Activated T-cell treated with anti-CD3 and anti-CD28 coated beads, Interleukin-2, amount 50 U/mL, for 4 hours (primary cell): ENCODE measurements at places on chromosomes 11 and 22. TPM values are rescaled to one million over a fixed set of nuclear protein-coding genes. Genes with fewer than 3 reads are reported as not detected.

The GPHA2 gene
- total RNA-seq = not detected

GRCh38 chr11:77580712-77581337, 8.9 kb upstream of the AQP11 start:
- DNase-seq = no peak

GRCh38 chr22:17563936-17564391, 666 bp downstream of the SLC25A18 start:
- DNase-seq = no peak

The FAM118B gene
- 15.9 TPM for total RNA-seq

DNA sequence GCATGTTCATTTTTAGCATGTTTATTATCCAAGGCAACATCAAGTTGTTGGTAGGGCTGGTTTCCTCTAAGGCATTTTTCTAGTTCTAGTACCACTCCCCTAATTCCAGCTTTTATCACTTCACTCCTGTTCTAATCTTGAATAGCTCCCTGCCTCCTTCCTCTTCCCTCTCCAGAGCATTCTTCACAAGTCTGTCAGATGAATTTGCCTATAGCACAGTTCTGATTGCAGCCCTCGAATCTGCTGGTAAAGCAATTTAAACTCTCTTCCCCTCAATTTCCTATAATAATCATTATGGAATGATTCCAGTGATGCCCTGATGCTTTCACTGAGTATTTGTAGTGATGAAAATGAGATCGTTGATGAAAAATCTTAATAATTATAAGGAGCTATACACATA, 43.3 kb downstream of the CLMP start:
- no peak for DNase-seq

DNA sequence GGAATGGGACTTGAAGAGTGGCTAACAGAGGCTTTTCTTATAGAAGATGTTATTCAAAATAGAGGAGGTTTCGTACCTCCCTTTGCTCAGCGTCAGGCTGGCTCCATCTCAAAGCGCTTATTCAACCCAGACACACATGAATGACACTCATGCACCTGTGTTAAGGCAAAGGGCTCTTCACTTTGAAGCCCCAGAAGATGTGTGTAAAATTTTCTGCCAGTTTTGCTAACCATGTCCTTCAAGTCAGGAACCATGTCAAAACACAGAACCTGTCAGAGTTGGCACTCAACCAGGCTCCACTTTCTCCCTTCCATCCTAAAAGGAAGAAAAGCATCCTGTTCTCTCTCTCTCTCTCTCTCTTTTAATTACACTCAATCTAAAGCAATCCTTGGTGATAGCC, 352.8 kb upstream of the NARS2 start:
- DNase-seq = no peak

DNA sequence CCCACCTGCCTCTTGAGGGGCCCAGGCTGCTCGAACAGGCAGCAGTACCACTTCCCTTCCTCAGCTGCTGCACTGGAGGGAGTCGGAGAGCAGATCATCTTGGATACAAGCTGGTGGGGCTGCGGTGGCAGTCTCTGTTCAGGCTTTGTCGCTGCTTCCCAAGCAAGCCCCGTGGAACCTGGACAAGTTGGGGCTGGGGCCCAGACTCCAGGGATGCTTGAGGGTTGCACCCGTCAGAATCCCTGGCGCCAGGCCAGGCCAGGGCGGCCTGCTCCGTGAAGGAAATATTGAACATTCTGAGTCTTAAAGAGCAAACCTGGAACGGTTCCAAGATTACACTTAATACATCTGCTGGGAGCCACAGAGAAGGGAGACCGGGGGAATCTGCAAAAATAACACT, 310.1 kb upstream of the SORL1-AS1 start:
- no peak for DNase-seq

DNA sequence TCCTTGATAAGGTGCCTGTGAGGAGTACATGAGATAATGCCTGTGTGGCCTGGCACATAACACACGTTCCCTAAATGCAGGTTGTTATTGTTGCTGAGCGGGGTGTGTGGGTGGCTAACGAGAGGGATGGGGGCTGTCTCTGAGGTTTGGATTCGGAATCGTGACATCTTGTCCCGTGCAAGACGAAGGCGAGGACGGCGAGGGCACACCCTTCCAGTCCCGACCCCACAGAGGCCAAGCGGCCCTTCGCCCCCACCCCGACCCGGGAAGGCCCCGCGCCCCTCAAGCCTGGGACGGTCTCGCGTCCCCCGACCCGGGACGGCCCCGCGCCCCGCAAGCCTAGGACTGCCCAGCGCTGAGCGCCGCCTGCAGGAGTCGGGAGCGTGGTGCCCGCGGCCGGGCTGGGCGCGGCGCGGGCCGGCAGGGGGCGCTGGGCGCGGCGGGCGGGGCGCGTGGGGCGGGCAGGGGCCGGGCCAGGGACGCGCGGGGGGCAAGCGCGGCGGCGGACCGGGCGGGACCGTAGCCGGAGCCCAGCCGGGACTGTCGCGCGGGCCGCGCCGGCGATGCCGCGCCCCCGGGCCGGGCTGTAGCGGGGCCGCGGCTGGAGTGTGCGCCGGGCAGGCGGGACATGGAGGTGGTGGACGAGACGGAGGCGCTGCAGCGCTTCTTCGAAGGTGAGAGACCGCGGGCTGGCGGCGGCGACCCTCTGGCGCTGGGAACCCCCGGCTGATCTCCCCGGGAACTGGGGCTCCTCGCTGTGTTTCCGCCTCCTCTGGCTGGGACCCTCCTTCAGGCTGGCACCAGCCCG, at the start of gene MYRF:
Gene MYRF (plus strand): TSS at position 520 of the 808 bp plus-strand sequence. CDS start 109 bp downstream, at position 629.
- DNase-seq = peak; percentile 47

- no peak for DNase-seq
These were observed 10.1 kb upstream of the SCN2B start for GRCh38 chr11:118186346-118187107.

The GGT1 gene
- total RNA-seq = 27.2 TPM

DNA sequence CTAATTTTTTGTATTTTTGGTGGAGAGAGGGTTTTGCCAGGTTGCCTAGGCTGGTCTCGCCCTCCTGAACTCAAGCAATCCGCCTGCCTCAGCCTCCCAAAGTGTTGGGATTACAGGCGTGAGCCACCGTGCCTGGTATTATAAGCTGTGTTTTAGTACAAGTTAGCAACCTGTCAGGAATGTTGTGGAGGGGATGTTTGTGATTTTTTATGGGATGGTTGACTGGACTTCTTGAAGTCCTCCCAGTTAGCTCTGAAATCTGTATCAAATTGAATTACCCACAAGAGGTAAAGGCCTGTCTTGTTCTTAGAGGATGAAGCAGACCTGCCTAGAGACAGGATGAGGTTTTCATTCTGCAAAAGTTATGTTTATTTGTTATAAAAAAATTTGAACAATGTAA, 34.1 kb upstream of the IL18BP start:
- DNase-seq = no peak

DNA sequence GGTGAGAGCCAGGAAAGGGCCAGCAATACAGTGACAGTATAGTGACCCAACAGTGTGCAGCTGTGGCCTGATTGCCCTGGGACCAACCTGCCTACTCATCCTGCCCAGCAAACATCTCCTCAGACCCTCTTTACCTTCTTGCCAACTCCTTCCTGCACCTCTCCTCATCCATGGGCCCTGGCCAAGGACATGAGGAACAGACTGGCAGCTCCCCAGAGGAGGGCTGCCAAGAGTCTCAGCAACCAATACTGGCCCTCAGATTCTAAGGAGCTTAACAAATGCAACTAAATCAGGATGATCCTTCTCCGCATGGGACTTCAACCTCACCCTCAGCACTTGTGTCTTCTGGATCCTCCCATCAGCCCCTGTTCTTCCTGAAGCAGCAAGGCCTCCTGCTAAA, 77.0 kb downstream of the RPL27A start:
- no peak for DNase-seq

- DNase-seq = no peak
These were observed 109.0 kb downstream of the EMSY start for GRCh38 chr11:76553554-76554476.

The OR52A1 gene
- not detected for total RNA-seq

GRCh38 chr11:61484541-61484940, 24.0 kb upstream of the LRRC10B start:
- no peak for DNase-seq

- DNase-seq = no peak
These were observed 1465.0 kb downstream of the TBC1D22A start for GRCh38 chr22:48227341-48228018.

The SLCO2B1 gene
- total RNA-seq = 0.30 TPM

The B3GAT3 gene
- 59.7 TPM for total RNA-seq

DNA sequence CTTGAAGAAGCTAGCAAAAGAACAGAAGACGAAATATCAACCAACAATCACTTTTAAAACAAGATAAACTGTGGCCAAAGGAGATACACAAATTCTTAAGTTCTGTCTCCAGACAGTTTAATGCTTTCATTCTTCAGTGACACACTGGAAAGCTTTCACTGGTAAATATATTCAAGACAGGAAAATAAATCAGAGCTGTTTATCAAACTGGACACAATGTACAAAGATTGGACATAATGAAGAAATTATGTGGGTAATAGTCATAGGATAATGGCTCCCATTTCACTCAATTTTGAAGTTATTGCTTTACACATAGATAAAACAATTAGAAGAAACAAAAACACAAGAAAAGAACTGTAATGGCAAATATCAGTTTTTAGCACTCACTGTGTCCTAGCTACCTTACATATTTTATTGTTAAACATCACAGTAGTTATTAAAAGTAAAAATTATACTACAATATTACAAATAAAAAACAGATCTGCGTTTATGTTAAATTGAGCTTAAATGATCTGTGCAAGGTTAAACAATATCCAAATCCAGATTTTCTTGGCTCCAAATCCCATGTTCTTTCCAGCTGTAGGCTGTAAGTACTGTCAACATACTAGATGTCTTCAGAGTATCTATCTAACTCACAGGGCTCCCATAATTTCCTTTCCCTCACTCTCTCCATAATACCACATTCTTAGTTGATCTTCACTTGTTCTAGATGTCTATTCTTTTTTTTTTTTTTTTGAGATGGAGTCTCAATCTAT, 38.6 kb upstream of the NOX4 start:
- DNase-seq = no peak

The EMID1 gene
- 0.22 TPM for total RNA-seq

The TMPRSS4 gene
- 0.08 TPM for total RNA-seq

- no peak for DNase-seq
These were observed 27.1 kb downstream of the EHF start for GRCh38 chr11:34648036-34648435.

- DNase-seq = no peak
These were observed 142.0 kb downstream of the TRIM29 start for GRCh38 chr11:119995730-119996491.

The CALCB gene
- total RNA-seq = 1.3 TPM

DNA sequence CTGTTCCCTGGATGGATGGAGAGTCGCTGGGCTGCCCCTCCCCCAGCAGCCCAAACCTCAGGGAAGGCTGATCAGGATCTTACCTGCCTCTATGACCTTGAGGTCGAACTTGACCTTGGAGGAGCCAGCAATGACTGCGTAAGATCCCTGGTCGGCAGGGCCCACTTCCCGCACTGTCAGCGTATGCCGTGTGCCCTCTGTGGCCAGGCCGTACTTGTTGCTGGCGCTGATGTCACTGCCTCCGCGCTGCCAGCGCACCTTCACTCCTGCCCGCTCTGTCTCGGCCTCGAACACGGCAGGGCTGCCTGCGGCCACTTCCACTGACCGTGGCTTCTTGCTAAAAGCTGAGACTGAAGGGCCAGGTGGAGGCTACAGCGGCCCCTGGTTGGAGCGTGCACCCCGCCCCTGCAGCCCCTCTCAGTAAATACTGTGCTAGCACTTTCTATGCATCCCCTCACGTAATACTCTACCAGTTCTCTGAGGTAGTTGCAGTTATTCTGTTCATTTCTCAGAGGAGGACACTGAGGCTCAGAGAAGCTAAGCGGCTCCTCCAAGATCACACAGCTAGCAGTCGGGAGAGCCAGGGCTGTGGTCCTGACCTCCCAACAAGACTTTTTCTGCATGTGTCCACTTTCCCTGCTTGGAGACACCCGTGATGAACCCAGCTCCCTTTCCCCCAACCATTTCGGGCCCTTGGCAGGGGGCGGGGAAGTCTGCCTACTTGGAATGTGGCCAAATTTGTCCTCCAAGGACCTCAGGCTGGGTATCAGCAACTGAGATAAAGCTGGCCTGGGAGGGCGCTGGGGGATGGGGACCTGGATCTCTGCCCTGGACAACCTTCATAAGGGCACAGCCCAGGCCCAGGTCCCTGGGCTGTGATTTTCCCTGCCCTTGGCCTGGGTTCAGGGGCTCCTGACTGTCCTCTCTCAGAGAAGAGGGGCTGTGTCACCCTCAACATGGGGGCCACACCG, 1.1 kb downstream of the MYBPC3 start:
- DNase-seq = no peak

The FAM111A gene
- 12.6 TPM for total RNA-seq

The CSRP3 gene
- not detected for total RNA-seq

The KRTAP5-7 gene
- not detected for total RNA-seq

The CCDC15 gene
- 1.4 TPM for total RNA-seq

The OR10D3 gene
- total RNA-seq = not detected

GRCh38 chr22:32478994-32479393, 4.4 kb downstream of the FBXO7 start:
- no peak for DNase-seq

The ART1 gene
- not detected for total RNA-seq

The UBASH3B gene
- total RNA-seq = 39.9 TPM

The TRIM77 gene
- not detected for total RNA-seq

DNA sequence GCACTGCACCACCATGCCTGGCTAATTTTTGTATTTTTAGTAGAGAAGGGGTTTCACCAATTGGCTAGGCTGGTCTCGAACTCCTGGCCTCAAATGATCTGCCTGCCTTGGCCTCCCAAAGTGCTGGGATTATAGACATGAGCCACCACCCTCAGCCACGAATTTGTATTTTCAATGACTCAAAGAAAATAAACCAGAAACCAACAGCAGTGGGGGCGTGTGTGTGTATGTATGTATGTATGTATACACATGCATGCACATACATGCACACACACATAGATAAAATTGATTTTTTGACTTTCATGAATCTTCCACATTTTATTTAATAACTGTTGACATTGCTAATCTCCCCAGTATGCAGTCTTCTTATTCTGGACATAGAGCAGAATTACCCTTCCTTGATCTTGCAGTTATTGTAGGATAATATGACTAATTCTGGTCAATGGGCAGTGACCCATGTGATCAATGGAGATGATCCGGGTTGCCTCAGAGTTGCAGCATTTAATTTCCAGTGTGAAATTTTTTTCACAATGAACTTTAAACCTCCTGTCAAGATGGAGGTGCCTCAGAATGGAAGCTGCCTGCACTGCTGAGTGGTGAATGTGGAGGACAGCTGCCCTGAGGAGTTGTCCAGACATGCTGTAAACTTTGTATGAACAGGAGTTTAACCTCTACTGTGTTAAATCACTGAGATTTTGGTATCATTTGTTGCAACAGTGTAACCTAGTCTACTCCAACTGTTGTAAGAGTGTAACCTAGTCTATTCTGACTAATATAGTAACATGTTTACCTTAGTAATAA, 12.8 kb upstream of the PTPN5 start:
- DNase-seq = no peak

GRCh38 chr11:34531663-34532062, 18.1 kb upstream of the ELF5 start:
- no peak for DNase-seq

DNA sequence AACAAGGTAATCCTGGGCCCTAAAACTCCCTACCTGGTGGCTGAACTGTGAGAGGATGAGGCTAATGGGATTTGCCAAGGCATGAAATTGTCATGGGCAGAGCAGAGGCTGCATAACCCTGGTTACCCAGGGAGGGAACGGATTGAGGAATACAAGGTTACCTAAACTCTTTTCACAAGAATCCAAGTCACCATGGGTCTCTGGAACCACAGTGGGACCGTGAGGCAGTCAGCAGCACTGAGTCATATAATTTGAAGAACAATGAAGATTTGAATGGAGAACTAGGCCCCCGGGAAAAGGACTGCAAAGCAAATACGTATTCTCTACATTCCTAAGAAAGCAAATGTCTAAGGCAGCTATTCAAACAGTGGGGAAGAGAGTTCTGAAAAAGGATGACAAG, 19.8 kb downstream of the CAT start:
- no peak for DNase-seq

The RAG2 gene
- total RNA-seq = not detected
